Iris pigment epithelial cell (primary cell): ENCODE measurements at places on chromosomes 12 and 14.
A peak's percentile ranks its signal among the peaks of the same experiment; 100 is the strongest.

GRCh38 chr12:116813271-116814041, 67.8 kb downstream of the HRK start:
- DNase-seq = peak; percentile 20

GRCh38 chr14:58294201-58294600, 4.2 kb upstream of the ARID4A start:
- DNase-seq = no peak

GRCh38 chr12:95956557-95957145, 13.5 kb downstream of the AMDHD1 start:
- no peak for DNase-seq

- DNase-seq = no peak
Observed at GRCh38 chr14:33061667-33062325, 123.1 kb downstream of the NPAS3 start.

DNA sequence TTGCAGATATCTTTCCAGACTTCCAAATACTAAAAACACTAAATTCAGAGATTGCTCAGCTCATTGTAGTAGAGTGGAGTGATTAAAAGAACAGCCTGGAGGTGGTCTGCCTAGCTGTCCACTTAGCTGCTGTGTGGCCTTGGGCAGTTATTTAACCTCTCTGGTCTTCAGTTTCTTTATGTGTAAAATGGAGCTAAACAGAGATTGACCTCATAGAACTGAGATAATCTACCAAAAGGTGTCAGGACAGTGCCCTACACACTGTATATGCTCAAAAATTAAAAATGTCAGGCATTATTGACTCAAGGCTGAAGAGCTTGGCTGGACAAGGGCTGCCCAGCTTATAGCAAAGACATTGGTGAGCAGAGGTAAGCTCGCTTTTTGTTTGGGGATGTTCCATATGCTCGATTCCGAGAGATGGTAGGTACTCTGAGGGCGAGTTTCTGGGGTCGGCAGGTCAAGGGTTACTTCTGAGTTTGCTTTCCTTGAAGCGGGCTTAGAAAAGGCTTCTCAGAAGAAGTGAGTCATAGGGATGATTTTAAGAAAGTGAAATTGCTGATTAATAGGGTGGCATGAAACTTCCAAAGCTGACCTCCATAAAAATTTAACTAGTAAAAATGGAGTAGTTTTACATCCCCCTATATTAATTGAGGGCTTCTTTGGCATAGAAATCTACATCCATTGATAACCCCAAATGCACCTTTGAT, 107.5 kb downstream of the GPATCH2L start:
- DNase-seq = no peak

GRCh38 chr12:62332598-62332997, 72.4 kb downstream of the USP15 start:
- peak; percentile 75 for DNase-seq

DNA sequence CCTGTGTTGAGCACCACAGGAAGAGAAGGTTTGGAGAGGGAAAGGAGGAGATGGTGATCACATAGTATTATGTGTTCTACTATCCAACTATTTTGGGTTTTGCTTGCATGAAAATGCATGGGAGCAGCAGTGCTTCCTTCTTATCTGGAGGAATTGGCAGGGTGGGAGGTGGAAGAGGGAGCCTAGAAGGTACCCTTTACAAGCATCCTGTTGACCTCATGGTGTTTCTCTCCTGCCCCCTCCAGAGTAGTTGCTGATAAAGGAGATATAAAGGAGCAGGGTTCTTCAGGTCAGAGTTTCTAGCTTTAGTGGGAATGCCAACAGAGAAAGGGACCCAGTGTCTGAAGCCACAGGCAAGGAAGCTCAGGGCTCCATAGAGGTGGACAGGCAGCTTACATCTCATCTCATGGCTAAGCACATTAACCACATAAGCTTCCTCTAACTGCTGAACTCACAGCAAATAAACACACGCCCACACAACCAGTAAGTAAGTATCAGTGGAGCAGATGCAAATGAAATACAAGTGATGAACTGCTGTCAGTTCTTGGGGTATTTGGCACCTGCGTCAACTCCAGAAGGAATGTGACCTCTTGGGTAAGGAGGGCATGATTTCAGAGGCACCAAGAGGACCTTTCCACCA, 174.2 kb upstream of the SLC38A2 start:
- DNase-seq = peak; percentile 81

DNA sequence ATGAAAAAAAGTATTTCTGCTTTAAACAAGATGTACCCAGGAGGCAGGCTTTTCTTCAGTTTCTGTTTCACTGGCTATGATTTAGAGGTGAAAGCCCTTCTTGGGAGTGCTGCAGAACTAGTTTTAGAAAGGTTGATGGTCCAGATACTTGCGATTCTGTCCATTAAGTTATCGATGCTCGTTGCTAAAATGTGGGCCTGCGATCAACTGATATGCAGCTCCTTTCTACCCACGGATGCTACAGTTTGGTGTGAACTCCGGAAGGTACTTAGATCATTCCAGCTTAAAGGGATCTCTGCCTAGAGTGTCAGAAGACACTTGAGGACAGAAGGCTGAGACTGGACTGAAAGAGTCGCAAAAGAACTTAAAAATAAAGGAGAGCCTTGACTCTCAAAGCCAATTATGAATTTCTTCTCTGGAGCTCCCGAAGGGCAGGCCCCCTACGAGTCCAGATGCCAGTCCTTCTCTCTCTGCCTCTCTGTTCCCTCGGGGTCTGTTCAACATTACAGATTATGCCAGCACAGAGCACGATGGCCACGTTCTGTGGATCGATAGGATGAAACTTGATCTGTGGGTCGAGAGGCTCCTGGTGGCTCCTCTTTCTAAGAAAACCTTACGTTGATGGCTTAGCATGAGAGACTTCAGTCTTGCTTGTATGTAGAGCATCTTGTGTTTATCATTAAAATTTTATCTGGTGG, 40.0 kb downstream of the FBXW8 start:
- DNase-seq = no peak

- DNase-seq = no peak
Observed at GRCh38 chr12:110004598-110004997, 5.4 kb downstream of the ANKRD13A start.

DNA sequence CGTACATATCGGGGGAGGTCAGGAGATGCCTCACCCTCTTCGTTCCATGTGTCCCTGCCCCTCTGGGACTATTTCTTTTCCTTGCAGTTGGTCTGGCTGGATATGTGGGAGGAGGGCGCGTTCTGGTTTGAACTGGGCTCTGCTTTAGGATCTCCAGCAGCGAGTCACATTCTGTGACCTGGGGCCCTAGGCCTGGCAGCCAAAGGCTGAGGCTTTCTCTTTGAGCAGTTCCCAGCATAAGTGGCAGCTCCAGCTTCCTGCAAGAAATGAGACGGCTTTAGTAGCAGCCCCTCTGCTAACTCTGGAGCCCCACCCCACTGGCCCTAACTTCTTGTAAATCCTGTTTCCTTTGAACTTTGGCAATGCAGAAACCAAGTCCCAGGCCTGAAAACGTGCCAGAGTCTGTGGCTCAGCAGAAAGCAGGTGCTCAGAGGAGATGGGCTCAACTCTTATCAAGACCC, 274.8 kb downstream of the DPF3 start:
- no peak for DNase-seq

DNA sequence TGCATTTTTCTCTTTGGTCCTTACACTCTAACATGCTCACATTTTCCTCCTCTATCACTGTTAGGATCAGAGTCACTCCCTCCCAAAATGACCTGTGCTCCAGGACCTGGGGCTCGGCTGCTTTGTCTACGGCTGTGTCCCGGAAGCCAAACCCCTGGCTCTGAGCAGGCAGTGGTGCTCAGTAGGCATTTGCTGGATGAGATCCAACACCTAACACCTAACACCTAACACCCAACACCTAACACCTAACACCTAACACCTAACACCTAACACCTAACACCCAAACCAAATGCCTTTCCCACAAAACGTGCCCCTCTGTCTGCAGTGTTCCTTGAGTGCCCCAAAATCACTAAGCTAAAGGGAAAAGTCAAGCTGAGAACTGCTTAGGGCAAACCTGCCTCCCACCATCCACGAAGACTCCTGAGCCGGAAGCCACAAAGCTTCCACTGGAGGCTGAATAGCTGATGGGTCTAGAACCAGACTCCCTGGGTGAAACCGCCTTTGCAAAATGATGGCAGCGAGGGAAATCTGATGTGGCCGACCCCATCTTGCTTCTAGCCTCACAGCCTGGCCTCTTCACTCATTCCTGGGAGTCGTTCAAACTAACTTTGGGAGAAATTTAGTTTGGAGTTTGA, 29.2 kb downstream of the HSP90AA1 start:
- no peak for DNase-seq

DNA sequence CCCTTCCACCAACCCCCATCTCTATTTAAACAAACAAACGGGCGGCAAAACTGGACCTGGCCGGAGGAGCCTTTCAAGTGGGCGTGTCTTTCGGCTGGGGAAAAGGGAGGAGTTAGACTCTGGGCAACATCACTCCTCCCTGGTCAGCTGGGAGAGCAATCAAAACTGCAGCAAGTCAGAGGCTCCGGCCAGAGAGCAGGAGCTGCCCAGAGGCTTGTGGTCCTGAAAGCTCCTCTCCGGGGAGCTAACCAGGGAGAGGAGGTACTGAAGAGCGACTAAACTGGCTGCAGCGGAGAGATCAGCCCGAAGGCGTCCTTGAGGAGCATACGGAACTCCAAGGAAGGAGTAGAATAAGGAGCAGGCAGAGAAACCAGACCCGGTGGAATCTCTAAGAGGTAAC, at the start of gene NEUROD4:
TSS of gene NEUROD4 (plus strand) at position 191 of the 400 bp plus-strand sequence. CDS start 6,466 bp downstream, outside the sequence.
- peak; percentile 84 for DNase-seq

DNA sequence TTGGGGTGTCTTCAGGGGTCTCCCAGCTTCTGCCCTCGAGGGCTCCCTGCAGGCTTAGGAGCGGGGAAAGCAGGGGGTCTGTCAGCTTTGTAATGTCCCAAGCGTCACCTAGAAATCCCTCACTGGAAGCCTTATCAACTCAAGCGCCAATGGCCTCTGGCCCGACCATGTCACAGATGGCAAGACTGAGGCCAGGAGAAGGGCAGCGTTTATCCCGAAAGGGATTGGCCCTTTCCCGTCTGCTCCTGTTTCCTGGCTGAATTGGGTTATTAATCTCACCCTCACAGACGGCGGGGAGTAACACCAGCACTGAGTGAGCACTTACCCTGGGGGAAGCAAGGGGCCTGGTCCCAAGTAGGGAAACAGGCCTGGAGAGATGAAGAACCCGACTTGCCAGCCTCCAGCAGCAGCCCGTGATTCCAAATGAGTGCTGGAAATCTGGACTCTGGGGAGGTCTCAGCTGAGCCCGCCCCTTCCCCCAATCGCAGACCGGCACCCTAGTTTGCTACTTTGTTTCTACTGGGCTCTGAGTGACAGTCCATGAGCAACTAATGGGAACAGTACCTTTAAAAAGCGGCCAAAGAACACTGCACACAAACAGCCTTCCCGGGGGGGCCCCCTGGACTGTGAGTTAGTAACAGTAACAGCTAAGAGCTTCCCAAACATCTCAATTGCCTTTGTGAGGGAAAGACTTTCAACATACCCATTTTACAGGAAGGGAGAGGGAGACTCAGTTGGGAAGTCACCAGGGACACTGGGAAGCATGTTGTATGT, 2.1 kb upstream of the NCOR2 start:
- peak; percentile 14 for DNase-seq

- peak; percentile 94 for DNase-seq
Observed at GRCh38 chr14:24296341-24297157, 3.0 kb downstream of the DHRS1 start.

DNA sequence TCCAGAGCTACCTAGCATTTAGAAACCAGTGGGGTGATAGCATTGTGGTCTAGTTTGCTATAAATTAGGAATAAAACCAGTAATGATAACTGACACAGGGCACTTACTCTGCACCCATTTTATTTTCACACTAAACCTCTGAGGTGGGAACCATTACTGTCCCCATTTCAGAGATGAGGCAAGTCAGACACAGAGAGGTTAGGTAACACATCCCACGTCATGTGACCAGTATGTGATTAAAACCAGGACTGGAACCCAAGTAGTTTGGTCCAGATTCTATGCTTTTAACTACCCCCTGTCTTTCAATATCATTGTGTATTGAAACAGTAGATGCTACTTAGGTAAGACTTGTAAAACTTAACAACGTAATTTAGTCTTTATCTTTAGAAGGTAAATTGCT, 110.2 kb downstream of the PLXNC1 start:
- DNase-seq = no peak

DNA sequence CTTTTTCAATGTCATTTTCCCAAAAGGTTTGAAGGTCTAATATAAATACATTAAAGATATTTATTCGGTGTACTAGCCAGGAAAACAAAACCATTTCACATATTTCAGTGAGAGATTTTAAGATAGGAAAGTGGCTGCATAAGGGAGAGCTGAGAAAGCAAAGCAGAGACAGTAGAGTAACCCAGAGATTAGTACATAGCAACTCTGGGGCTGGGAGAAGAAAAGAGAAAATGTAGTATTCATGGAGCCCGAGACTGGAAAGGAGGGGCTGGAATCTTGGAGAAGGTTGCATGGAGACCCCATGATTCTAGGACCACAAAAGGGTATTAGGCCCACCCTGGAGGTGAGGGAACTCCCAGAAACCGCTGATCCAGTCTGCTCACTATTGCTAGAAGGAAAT, 236.9 kb downstream of the PAWR start:
- peak; percentile 13 for DNase-seq

GRCh38 chr12:8562310-8562709, 21.6 kb upstream of the CLEC4E start:
- no peak for DNase-seq

GRCh38 chr12:123816896-123817537, 54.9 kb downstream of the DNAH10 start:
- DNase-seq = no peak

- no peak for DNase-seq
Observed at GRCh38 chr12:116698116-116698515, 39.8 kb downstream of the SPRING1 start.

- no peak for DNase-seq
Observed at GRCh38 chr14:91674911-91675310, 57.0 kb downstream of the CATSPERB start.

DNA sequence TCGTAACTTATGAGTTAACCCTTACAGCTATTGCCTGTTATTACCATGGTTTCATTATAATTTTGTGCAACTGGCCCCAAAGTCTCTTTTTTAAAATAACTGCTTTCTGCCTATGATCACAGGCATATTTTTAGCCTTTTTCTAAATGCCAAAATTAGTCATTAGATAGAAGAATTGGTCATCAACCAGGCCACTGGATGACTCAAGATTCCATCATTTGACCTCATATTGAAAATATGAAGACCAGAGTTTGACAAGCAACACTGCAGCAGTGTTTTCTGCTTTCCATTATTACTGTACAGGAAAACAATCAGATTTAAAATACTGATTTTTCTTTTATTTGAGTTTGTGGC, 54.7 kb upstream of the OTOGL start:
- DNase-seq = peak; percentile 89

- peak; percentile 72 for DNase-seq
Observed at GRCh38 chr14:31926123-31926522, 151.0 kb upstream of the ARHGAP5 start.

DNA sequence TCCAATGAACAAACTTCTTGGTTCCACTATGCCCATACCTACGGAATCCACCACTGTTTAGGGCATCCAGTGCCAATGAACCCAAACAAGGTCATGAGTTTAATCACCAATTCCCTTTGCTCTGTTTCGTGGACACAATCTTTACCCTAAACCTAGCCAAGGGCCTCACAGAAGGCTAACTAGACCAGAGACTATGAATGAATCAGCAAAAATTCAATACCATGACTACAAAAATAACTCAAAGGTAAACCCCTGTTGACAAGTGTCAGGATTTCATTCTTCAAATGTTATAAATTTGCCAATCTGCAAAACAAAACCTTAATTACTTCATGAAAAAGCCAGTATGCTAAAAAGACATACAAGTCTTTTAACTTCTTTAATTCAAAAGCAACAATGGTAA, 96.7 kb downstream of the CEP128 start:
- peak; percentile 11 for DNase-seq

GRCh38 chr14:101963052-101963451, 1.3 kb upstream of the DYNC1H1 start:
- DNase-seq = no peak
